NB4 (cell line): ENCODE measurements at places on chromosomes 3 and 15.

DNA sequence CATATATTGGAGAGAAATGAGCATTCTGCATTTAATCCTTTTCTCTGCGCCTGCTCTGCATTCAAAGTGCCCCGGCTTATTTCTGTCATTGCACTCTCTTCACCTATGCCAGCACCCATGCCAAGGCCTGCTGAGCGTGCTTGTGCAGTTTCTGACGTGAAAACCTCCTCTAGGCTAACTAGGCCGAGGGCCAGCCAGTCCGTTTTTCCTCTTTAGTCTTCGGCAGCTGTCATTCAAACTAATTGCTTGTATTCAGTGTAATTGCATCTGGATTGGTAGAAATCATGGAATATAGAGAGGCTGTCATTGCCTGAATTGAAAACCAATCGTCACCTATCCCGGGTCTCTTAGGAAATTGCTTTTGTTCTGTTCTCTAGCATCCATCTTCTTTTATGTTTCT is 94.0 kb downstream of the ARPP21 start:
- no peak for DNase-seq

DNA sequence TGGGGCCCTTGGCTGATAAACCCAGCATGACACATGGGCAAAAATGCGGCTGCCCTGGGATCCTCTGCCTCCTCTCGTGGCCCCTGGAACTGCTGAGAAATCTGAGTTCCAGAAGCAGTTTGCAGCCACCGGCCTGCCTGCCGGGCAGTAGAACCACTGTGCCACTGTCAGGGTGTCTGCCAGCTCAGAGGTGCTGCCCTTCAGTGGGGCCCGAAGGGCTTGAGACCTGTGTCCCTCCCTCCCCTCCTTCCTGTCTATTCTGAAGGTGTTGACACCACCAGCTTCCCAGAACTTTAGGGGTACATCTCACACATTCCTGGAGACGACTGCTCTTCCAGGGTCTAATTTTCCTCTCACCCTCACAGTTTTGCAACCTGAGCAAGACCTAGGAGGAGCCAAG is 88.2 kb upstream of the POMGNT2 start:
- DNase-seq: no peak

DNA sequence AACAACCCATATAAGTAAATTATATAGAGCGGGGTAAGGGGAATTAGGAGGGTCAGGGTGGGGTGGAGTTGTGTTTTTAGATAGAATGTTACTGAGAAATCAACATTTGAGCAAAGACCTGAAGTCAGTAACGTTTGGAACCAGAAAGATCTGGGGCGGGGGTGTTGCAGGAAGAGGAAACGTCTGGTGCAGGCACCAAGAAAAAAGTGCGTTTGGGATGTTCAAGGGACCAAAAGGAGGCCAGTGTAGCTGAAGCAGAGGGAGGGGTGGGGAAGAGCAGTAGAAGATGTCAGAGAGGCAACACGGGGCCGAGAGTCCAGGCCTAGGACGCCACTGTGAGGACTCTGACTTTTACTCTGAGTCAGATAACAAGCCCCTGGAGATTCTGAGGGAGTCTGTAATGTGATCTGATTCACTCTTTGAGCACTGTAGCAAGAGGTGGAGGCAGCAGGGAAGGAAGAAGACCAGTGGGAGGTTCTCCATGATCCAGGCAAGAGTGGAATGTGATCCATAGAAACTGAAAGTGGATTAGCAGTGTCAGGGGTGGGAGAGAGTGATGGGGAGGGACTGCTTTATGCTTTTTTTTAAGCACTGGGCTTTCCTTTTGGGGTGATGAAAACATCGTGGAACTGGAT is 179.3 kb upstream of the CHRM5 start:
- DNase-seq: peak; percentile 51

DNA sequence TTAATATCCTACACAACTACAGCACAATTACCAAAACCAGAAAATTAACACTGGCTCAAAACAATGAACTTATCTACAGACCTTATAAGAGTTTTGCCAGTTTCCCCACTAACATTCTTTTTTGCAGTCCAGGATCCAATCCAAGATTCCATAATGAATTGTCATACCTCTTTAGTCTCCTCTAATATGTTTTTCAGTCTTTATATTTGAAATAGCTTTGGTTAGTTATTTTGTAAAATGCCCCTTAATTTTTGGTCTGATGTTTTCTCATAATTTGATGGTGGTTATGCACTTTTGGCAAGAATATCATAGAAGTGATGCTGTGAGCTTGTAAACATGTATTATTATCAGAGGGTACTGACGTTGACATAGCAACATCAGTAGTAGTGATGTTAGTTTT is 124.3 kb downstream of the ISL2 start:
- DNase-seq: no peak

DNA sequence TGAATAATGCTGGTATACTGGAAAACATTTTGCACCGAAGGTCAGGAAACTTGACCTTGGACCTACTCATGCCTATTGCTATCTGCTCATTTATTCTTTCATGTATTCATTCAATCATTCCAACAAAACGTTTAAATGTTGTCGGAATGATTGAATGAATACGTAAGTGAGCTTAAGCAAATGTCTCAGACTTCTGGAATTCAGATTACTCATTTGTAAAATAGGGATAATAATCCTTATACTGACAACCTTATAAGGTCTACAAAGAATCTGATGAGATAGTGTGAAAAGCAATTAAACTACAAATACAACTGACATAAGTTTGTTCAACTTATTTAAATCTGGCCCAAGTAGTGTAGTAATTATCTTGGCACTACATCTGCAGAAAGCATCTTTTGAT is 288.7 kb downstream of the WDR72 start:
- no peak for DNase-seq

- no peak for DNase-seq
These were observed 86.1 kb upstream of the SERPINI2 start for GRCh38 chr3:167559924-167560323.

GRCh38 chr15:25846377-25846776 is 16.8 kb downstream of the ATP10A start:
- no peak for DNase-seq

DNA sequence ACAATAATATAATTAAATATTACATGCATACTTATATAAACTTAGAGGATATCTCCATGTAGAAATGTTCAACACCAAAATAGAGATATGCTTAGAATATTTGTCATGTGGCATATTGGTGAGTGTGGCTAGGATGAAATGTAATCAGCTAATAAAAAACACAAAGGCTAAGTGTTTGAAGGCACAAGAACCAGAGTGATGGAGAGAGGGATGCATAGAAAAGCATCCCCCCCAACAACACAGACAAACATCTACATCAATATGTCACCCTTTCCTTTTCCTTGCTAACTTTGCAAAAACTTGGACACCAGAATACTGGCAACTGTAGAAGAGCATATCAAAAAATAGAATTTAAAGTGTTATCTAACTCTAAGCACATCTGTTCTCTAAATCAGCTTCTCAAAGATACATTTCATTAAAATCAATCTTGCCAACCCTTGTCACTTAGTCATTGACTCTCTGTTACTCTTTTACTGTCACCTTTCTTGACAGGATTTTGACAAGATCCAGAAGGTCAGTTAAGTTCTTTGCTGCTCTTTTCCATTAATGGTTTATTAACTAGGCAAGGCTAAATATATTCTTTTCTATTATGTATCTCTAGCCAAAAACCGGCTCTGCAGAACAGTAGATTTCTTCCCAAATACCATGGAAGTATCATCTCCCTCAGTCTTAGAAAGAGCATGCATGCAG is 695.9 kb downstream of the OTOL1 start:
- no peak for DNase-seq

DNA sequence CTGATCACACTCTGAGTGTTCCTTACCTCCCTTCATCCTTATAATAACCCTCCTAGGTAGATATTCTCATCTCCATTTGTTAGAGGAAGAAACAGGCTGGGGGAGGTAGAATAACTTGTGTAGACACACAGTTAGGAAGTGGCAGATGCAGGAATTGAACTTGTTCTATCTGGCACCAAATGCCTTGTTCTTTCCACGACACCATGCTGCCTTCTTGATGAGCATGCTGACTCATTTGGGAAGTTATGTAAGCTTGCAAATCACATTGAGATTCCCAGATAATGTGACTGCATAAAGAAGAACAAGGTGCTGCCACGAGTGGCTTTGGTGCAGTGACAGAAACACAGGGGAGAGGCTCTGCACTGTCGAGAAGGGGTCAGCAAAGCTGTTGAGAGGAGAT is 27.5 kb upstream of the NDUFB4 start:
- DNase-seq: peak; percentile 27

- no peak for DNase-seq
These were observed 63.3 kb downstream of the AQP9 start for GRCh38 chr15:58201516-58201915.

- no peak for DNase-seq
These were observed 35.0 kb downstream of the ALCAM start for GRCh38 chr3:105401691-105402149.

DNA sequence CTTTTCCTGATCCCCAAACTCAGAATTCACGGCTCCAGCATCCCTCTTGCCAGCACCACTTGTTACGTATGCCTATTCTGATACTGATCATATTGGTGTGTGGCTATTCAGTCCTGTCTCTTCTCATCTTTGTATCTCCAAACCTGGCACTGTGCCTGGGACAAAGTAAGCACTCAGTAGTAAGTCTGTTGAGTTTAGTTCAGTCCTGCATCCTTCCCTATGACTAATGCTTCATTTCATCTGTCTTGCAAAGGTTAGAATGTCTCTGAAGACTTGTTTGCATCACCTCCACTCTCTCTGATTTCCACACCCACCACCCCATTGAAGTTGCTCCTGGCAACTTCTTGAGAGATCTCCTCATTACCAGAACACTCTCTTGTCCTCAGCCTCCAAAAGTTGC is 80.3 kb downstream of the HMG20A start:
- DNase-seq: no peak

GRCh38 chr3:177613901-177614300 is 416.6 kb upstream of the TBL1XR1 start:
- no peak for DNase-seq

DNA sequence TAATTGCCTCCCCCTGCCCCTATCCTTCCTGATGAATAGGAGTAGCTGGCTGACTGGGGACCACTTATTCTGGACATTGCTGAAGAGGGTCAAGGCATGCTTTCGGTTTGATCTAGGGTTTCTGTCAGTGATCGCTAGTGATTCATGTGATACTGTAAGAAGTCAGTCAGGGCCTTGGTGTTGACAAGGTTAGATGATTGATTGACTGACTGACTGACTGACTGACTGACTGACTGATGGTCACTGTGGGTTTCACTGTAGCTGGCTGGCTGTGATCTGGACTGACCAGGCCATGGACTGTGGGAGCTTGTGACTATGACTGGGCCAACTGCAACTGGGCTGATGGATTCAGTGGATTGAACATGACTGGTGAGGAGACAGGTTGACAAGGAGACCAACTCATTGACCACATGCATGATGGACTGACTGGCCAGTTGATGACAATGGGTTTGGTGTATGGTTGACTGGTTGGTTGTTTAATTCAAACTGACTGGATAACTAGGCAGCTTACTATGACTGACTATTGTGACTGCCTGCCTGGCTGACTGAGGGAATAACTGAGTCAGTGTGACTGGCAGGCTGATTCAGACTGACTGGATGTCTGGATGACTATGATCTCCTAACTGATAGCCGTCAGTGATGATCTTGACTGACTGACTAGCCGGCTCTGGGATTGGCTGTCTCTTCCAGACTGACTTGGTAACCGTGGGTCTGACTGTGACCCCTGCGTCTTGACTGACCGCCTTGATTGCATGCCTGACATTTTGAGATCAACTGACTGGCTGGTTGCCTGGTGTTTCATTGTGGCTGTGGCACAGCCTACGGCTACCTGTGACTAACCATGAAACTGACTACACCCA is 509.9 kb downstream of the SHQ1 start:
- no peak for DNase-seq

DNA sequence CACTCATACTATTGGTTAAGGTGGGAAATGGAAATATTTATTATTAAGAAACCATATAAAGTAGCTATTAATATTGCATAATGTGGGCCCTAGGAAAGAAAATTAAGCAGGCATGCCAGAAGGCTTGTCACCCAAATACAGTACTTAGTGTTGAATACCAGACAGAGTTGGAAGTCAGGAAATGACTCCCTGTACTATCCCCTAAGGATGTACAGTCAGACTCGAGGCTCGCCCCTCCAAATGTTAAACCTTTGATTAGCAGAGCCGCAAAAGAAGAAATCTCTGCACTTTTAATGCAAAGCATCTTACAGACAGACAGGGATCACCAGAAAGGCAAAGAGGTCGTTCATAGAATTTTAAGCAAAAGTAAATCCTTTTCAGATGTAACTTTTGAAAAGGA is 11.3 kb upstream of the RBSN start:
- no peak for DNase-seq

- DNase-seq: no peak
These were observed 363.4 kb upstream of the ARHGEF26 start for GRCh38 chr3:153757839-153758238.

GRCh38 chr3:69435274-69436265 is 49.7 kb upstream of the FRMD4B start:
- DNase-seq: no peak

GRCh38 chr3:182392182-182392937 is 400.9 kb upstream of the ATP11B start:
- peak; percentile 8 for DNase-seq

DNA sequence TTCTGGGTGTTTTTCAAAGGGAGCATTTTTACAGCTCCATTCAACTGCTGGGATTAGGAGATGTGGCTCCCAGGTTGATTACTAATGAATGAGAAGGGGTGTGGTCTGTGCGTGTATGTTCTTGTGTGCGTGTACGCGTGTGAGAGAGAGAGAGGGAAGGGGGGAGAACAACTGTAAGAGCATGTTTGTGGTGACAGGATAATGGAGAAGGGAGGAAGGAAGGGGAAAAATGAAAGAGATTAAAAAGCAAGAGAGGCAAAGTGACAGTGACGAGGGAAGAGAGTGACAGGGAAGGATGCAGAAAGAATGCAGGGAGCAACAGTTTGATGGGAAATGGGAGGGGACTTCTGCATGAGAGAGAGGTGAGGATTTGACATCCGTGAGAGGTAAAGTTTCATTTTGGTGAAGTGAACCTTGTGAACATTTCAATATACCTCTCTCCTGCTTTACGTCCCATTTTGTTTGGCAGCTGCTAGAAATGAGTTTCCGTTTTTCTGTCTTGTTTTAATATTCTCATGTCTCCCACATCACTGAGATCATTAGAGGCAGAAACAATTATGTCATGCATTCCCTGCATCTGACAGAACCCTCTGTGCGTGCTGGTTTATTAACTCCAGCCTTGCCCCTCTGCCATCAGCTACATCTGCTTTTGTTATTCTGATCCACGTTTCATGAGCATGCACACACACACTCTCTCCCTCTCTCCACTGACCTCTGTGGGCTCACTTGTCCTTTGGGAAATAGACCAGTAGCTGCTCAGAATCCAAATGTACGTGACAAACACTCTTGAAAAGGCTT is 161.6 kb downstream of the GAP43 start:
- DNase-seq: no peak
